ENCODE measurements at places on chromosomes 5 and 9. TPM values are rescaled to one million over a fixed set of nuclear protein-coding genes. Genes with fewer than 3 reads are reported as not detected.

LCN15 gene
- not detected for total RNA-seq

PCDHB10 gene
- 26.3 TPM for total RNA-seq

LRRC26 gene
- 0.31 TPM for total RNA-seq

PTGDS gene
- total RNA-seq: 11.9 TPM

SV2C gene
- total RNA-seq: 1.9 TPM

PCSK1 gene
- total RNA-seq: 0.94 TPM

ZBED3 gene
- total RNA-seq: 4.4 TPM

SHROOM1 gene
- total RNA-seq: 0.94 TPM

ANKRD31 gene
- total RNA-seq: 0.94 TPM

IFNA13 gene
- not detected for total RNA-seq

CD180 gene
- total RNA-seq: 0.31 TPM

TSSK1B gene
- total RNA-seq: 0.31 TPM

SLC36A1 gene
- total RNA-seq: 31.0 TPM

Measured in parietal lobe (tissue), 2 donors.